ENCODE measurements at places on chromosomes 12 and 14.

- DNase-seq: no peak
Measured at GRCh38 chr14:56482310-56482911, 97.2 kb upstream of the TMEM260 start.

DNA sequence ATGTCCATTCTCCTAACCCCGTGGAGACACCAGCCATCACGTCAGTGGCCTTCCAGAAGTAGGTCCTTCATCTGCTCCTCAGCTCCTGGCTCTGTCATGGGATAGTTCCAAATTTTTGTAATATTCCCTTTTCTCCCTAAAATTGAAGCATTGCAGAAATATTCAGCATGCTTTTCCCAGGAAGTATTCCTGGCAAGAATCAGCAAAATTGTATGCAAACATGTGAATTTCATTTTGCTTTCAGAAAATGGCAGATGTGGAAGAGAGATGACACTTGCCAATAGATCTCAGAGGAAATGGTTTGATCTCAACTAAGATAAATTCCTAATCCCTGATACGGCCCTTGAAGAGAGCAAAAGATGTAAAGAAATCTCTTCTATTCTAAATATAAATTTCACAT is 298.9 kb downstream of the ITPR2 start:
- no peak for DNase-seq

DNA sequence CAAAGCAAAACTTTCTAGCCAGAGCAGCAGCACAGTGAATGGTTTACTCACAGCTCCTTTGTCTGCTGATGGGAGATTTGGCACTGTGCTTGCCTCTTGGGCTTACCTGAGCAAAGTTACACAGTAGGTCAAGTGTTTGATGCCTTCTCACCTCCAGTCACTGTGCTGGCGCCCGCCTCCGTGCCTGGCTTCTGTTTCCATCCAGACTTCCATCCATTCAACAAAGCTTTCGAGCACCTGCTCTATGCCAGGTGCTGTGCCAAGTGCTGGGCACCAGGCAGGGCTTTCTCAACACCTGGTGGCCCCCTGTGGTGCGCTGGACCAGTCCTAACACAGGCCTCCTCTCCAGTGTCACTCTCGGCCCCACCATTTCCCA is 199.2 kb upstream of the EEA1 start:
- DNase-seq: no peak

DNA sequence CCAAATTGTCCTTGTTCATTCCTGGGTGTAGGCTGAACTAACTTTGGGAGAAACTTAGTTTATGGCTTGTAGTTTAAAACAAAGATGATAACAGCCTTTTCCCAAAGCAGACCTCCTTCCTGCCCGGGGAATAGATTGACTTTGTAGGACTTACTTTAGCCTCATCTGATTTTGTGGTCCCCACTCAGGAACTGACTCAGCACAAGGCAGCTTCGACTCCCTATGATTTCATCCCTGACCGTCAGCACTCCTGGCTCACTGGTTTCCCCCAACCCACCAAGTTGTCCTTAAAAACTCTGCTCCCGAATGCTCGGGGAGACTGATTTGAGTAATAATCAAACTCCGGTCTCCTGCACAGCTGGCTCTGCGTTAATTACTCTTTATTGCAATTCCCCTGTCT is 40.1 kb upstream of the DDHD1 start:
- DNase-seq: no peak

GRCh38 chr12:89878950-89879349 is 170.3 kb upstream of the ATP2B1 start:
- no peak for DNase-seq

DNA sequence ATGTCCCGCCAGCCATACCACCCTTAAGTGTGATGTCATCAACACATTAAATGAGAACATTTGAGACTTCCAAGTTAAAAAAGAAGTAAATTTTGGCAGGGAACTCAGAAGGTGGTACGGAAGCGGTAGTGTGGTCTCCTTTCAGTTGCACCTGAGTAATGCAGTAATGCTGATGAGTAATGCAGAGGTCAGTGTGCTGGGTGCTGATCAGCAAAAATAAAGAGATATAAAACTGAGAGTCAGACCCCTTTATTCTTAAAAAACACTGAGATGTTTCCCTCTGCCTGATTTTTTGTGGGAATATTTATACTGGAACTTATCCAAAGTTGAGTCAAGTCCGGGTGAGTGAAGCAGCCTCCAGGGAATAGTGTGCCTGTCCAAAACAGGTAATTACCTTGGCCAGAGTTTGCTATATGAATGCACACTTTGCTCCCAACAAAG is 370.6 kb upstream of the PRICKLE1 start:
- no peak for DNase-seq

- no peak for DNase-seq
Measured at GRCh38 chr14:48023881-48024280, 348.5 kb upstream of the MDGA2 start.

DNA sequence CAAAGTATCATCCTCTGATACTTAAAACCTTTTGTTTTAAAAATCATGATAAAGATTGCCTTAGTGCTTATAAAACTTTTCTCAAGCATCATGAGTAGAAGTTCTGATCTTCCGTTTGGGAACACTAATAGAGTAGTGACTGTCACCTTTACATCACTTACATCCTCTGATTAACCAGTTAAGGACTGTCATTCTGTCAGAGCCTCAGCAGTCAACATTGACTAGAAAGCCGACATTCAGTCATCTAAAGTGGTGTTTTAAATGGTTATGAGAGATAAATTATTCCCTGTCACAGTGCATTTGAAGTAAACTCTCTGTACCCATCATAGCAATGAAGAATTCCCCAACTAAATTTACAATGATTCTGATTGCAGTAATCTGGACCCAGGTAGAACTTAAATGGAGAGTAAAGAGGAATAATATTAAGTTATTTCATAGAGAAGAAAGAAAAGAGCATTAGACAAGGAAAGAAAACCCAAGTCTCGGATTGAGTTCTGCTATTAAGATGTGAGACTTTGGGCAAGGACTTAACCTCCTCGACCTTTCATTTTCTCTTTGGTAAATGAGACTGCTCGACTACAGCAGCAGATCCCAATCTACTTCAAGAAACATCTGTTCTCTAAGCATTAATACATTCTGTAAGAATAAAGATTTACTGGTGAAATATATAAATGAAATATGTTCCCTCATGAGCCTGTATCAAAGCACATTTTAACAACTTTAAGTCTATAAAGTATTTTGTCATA is 563.9 kb upstream of the LMO3 start:
- DNase-seq: no peak

DNA sequence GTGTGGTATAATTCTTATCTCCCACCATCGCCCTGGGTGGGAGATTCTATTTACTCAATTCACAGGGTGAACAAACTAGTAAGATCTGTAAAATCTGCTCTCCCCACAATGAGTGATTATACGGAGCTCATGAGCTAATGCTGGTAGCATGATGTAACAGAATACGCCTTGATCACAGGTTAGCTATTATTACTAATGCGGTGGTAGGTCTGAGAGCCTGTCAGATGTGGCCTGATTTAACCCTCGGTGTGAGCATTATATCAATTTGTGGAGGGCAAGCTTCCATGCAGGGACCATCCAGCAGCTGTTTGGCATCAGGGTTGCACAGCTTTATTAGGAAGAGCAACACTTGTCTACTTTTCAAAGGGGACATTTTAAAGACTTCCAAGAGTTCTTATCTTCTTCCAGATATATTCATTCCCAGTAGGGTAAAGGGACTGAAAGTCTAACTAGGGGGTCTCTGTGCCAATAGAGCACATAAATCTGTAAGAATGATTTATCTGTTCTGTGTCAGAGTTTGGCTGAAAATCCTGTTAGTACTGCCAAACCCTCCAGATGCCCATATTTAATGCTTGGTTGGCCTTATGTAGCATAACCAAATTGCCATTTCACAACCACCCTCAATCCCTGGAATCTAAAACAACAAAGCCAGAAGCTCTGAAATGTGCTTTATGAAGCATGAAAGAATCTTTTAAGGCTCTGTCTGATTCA is 18.7 kb downstream of the TSHR start:
- no peak for DNase-seq

- DNase-seq: no peak
Measured at GRCh38 chr12:58069268-58069963, 128.0 kb downstream of the ATP23 start.

GRCh38 chr12:115979351-115979750 is 298.1 kb downstream of the MED13L start:
- DNase-seq: no peak

DNA sequence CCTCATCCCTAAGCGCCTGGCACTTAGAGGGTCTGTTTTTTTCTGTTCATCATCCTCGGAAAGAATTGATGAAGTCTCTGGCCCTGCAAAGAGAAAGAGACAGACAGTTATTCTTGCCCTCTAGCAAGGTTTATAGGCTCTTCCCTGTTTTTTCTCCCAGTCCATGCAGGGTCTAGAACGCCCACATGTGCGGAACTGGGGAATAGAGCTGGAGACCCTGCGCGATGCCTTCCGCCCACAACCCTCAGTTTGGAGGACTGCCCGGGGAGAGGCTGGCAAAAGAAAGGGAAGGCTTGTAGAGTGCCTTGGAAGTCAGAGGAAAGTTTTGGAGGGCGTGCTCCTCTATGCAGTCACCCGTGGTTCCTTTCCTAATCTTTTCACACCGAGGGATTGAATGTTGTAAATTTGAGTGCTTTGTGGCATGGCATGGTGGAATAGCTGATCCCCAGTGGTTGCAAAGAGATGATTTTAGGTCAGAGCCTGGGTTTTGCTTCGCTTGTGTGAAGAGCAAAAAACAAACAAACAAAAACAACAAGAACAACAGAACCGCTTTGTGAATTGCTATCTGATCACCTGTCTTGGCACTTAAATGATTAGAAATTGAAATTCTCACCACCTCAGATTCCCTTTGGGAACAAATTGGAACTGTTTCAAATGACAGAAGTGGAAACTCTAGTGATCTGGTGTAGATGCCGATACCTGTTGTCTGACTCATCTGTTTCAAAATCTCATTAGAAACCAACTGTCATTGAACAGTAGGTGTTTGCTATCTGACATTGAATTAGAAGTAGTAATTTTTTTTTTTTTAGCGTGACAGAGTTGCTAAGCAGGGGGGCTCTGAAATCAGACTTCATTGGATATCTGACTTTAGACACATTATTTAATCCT is 947 bp downstream of the GAS2L3 start:
- DNase-seq: no peak

Data from posterior vena cava (tissue), 2 donors.